ENCODE measurements at places on chromosomes 4 and X. TPM values are rescaled to one million over a fixed set of nuclear protein-coding genes. Genes with fewer than 3 reads are reported as not detected.

GRCh38 chr4:1715002-1715758 lies 3.1 kb upstream of the SLBP start:
- DNase-seq = no peak

- DNase-seq = no peak
Observed at GRCh38 chrX:29478336-29479069, 736.9 kb upstream of the MAGEB2 start.

- DNase-seq = no peak
Observed at GRCh38 chr4:153495480-153496193, 29.5 kb downstream of the TMEM131L start.

GRCh38 chr4:142743121-142743825 lies 102.8 kb downstream of the INPP4B start:
- no peak for DNase-seq

DNA sequence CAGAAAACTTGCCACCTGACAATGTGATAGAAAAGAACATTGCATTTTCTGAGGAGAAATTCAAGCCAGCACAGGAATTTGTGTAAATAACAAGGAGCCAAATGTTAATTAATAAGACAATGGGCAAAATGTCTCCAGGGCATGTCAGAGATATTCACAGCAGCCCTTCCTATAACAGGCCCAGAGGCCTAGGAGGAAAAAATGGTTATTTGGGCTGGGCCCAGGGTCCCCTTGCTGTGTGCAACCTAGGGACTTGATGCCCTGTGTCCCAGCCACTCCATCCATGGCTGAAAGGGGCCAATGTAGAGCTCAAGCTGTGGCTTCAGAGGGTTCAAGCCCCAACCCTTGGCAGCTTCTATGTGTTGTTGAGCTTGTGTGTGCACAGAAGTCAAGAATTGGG lies 55.5 kb upstream of the GABRG1 start:
- no peak for DNase-seq

GRCh38 chr4:90237751-90238530 lies 110.7 kb downstream of the CCSER1 start:
- DNase-seq = no peak

DNA sequence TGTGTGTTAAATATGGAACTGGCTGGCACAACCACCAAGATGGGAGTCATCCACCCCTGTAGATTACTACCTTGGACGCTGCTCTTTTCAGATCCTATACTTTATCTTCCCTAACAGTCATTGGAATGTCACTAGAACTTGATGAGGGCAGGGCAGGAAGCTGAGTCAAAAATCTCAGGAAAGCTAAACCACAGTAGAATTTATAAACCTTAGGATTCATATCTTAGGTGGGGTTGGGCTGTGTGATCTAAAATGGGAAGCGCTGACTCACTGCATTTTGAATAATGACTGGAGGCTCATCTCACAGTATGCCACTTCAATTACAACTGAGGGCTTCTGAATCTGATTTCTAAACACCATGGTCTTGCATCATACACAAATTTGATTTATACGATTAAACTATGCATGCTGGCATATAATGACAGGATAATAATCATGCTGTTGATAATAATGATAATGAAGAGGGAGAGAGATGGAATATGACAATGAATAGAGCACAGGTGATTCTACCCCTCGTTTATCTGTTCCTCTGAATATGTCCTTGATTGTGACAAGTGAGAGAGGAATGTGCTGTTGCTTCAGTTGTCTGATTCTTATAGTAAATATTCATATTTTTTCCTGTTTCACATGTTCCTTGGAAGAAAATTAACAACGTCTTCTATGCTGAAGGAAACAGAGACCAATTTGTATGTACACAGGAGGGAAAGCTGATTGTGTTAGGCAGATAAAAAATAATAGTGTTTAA lies 270.3 kb upstream of the HS3ST1 start:
- DNase-seq = no peak

- DNase-seq = no peak
Observed at GRCh38 chr4:58600290-58600689, 1490.1 kb upstream of the IGFBP7 start.

GRCh38 chr4:125801924-125802323 lies 487.2 kb downstream of the FAT4 start:
- DNase-seq = no peak

- DNase-seq = no peak
Observed at GRCh38 chrX:6856471-6856870, 291.0 kb upstream of the STS start.

DNA sequence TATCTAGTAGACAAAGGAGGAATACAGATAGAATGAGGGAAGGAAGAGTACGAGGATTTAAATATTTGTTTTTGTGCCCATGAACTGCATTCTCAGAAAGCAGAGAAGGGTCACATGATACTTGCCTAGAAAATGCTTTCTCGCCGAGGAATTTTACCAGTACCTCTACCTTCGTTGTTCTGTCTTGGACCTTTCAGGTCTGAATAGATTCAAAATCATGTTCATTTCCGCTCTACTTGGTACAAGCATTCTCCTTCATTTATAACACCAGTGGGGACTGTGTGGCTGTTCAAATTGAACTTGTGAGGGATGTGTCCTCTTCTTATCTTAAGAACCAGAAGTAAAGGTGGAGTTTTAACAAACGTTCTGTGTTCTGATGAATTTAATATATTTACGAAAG lies 1.9 kb downstream of the USP38 start:
- no peak for DNase-seq

DNA sequence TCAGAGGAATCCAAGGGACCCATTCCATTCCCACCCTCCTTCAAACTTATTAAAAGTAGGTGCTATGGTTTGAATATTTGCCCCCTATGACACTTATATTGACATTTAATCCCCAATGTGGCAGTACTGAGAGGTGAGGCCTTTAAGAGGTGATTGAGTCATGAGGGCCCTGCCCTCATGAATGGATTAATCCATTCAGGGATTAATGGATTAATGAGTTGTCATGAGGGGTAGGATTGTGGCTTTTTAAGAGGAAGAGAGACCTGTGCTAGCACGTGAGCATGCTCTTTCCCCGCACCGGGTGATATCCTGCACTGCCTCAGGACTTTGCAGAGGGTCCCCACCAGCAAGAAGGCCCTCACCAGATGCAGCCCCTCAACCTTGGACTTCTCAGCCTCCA lies 50.1 kb downstream of the IRF2 start:
- DNase-seq = no peak

DNA sequence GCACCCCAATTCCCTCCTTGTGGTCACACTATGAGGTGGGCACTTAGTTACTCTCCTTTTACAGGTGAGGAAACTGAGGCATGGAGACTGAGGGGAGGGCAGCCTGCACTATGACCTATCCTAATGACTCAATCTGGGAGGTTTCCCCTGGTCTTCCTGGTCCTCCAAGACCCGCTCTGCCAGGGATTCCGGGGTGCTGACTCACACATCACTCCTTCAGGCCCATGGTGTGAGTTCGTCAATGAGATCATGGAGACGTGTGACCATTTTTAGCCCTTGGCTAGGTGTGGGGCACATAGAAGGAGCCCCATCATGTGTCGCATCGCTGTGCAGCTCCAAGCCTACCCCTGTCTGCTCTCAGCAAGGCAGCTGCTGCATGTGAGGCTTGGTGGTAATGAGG lies 32.4 kb upstream of the BCOR start:
- no peak for DNase-seq

GRCh38 chr4:110635163-110635865 lies 12.4 kb upstream of the PITX2 start:
- DNase-seq = no peak

DNA sequence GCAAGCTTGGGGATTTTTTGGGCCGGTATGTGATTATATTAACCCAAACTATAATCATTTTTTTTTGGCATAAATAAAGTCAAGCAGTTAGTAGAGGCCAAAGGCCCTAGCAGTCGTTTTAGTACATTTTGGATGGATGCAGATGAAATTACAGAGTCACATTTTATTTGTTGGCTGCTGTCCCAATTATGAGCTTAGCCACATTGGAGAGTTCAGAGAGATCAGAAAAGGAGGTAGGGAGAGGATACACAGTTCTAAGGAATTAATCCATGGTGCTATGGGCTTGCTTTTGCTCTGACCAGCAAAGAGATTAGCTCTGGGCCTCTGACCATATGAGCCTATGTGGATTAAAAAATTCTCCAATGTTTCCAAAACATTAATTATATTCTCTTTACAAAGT lies 395.1 kb downstream of the RAPGEF2 start:
- DNase-seq = peak; percentile 45

GRCh38 chr4:174524242-174524641 lies 2.0 kb upstream of the HPGD start:
- no peak for DNase-seq

- DNase-seq = no peak
Observed at GRCh38 chr4:184732126-184732525, 1.8 kb downstream of the CENPU start.

HTR2C gene
- total RNA-seq = 3.3 TPM

PNMA6E gene
- not detected for total RNA-seq

ARMCX2 gene
- 35.0 TPM for total RNA-seq

COX7B2 gene
- total RNA-seq = not detected

SERPINA7 gene
- not detected for total RNA-seq

FAM9A gene
- total RNA-seq = not detected

P2RY8 gene
- 0.09 TPM for total RNA-seq

RPGR gene
- 17.7 TPM for total RNA-seq
